ENCODE measurements at places on chromosomes 12 and 14.

DNA sequence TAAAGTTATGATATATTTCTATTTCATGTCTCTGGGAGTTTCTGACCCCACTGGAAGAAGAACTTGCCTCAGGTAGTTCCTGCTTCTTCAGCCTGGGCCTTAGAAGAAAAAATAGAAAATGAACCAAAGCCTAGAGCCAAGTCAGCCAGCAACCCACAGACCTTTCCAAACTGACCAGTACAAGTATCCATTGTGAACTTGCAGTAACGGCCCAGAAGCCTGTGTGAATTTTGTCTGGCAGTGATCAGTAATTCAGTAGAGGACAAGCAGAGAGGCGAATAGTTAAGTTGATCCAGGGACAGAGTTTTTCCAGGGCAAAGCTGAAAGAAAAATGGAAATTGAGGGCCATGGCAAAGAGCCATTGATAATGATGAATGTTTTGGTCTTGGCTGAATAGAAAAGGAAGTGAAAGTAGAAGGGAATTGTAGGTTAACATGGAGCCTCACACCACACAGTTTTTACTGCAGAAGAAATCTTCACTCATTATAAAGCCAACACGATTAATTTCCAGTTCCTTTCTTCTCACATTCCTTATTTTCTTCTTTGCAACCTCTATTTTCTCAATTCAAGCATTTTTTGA is 311.8 kb downstream of the BTG1 start:
- no peak for DNase-seq

- no peak for DNase-seq
Observed at GRCh38 chr12:27553941-27554340, 29.9 kb downstream of the PPFIBP1 start.

DNA sequence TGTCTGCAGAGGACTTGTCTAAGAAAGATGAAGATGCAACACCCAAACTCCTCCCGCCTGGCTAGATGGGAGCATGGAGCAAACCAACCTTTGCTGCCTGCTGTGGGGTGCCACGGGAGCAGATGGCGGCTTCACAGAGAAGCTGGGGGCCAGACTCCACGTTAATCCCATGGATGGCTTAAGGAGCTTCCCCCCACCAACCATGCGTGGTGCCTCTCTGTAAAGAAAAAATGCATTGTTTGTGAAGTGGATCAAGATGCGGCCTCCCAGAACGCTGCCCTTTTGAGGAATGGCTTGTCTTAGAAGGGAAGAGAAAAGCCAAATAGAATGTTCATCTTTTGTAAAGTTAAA is 15.6 kb downstream of the MVK start:
- DNase-seq: no peak

DNA sequence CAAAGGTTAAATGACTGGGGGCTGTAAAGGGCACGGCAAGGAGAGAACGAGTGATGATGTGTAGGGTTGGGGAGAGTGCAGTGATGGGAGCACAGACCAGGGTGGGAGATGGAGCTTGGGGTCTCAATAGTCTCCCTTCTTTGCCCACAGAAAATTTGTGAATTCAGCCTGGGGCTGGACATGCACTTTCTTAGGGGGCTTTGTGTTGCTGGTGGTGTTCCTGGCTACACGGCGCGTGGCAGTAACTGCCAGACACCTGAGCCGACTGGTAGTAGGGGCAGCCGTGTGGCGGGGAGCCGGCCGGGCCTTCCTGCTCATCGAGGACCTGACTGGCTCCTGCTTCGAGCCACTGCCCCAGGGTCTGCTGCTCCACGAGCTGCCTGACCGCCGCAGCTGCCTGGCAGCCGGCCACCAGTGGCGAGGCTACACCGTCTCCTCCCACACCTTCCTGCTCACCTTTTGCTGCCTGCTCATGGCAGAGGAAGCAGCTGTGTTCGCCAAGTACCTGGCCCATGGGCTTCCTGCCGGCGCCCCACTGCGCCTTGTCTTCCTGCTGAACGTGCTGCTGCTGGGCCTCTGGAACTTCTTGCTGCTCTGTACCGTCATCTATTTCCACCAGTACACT is 1.7 kb downstream of the FITM1 start:
- DNase-seq: no peak

GRCh38 chr14:90720336-90720735 is 95.9 kb downstream of the TTC7B start:
- no peak for DNase-seq

DNA sequence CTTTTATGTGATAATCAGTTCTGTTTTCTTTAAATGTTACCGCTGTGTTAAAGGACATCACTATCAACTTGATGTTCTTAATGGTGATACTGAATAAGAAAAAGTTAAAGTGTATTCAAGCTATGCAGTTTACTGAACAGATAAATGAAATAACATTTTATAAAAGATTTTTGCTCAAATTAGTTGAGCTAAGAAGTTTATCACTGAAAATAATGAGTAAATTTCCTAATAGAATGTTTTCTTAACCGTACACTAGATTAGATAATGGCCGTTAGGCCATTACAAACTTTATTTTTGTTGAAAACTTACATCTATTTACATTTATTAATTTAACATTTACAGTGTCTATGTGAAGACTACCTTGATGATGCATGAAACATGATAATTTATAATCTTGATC is 25.0 kb downstream of the ATF7IP start:
- DNase-seq: no peak

- DNase-seq: no peak
Observed at GRCh38 chr12:6955108-6956020, 4.2 kb downstream of the PTPN6 start.

DNA sequence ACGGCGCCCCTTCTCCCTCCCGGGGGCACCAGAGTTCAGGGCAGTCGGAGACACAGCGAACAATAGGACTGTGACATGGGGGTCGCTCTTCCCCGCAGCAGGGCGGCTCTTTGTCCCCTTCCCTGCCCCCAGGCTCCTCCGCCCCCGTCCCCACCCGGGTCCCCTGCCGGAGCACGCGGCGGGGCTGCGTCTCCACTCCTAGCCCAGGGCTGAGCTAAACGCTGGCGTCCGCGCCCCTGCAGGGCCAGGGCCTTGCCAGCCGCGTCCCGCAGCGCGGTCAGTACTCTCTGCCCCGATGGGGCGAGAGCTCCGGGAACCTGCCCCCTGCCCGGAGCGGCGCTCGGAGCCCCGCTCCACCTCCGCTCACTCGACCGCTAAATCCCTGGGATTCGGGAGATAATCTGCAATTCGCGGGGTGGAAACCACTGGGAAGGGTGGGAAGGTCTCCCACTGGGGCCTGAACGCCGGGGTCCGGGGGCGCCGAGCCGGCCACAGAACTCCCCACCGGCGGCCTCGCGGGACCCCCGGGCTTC is 825 bp upstream of the CCDC85C start:
- no peak for DNase-seq

DNA sequence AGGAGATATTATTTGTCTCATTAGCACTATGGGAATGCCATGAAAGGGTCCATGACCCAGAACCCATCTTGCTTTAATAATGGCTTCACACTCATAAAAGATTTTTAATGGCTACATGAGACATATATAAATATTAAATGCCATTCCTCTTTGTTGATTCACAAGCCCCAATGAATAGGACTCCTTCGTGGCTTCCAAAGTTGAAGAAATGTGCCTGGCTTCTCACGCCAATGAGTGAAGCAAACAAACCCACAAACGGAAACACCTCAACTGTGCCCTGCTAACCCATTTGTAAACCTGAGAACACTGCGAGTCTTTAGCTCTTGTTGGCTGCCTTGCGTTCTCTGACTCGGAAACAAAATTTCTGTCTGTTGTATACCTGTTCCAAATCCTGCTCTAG is 381.7 kb upstream of the DDHD1 start:
- no peak for DNase-seq

GRCh38 chr12:44709166-44709565 is 166.9 kb downstream of the NELL2 start:
- DNase-seq: no peak

DNA sequence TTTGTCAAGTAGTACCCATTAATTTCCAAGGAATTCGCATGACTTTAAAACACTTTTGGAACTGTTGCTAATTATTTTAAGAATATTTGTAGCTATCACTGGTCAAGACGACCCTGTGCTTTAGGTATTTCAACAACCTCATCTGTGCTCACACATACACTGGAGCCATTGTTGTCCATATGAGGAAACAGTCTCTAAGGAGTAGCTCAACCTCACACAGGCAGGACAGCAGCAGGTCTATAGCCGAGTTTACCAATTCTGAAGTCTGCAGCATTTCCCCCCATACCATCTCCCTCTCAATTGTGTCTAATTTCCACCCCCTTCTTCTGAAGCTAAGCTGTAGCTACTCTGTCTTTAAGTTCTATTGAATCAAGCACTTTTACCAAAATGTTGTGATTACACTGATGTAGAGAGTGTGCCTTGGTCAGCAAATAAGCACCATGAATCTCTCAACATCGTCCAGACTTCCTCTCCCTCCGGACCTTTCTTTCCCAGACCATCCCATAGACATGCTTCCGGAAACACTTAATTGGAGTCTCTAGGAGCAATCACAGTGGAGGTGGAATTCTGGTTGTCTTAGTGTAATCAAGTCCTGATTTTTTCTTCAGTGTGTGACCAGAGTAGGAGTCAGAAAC is 48.5 kb upstream of the NUAK1 start:
- no peak for DNase-seq

DNA sequence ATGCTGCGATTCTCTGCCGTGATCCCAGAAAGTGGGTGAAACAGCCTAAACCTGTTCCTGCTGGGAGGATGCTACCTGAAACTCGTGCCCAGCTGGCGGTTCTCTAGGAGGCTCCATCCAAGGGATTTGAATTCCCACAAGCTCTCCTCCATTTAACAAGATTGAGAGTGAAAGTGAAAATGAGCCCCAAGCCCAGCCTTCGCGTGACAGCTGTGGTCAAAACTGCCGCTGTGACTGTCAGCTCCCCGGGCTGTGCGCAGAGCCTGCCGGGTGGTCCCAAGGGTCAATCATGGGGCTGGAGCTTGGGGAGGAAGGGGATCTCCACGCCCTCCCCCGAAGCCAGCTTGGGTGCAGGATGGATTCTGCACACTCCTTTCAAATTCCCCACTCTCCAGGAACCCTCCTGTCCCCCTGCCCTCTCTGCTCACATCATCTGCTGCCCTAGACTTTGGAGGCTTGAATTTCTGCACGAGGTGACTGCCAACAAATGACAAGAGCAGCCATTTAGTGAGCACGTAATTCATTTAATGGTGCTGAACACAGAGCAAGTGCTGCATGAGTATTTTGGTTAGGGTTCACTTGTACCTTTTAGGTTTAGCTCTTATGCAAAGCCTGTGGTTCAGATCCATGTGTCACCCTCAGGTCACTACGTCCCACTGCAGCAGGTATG is 5.3 kb downstream of the ASB2 start:
- peak; percentile 56 for DNase-seq
